ENCODE measurements at places on chromosomes 2 and 18.
A peak's percentile ranks its signal among the peaks of the same experiment; 100 is the strongest.

DNA sequence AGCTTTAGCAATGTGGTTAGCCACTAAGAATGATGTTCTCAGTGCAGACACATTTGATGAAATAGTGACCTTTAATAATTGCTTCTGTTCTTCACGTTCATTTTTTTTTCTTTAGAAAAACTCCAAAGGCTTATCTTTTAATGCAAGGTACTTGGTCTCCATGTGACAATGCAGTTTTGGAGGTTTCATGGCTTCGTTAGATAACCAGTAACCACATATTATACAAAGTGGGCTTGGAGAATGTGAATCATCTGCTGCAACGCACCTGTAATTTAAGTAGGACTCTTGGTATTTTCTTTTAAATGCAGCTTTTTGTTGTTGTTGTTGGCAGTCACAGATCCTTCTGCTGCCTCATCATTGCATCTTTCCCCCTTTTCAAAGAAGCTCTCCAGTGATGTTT lies 1606.3 kb downstream of the SUCLG1 start:
- no peak for DNase-seq

- DNase-seq = no peak
Observed at GRCh38 chr2:73825408-73825807, 3.4 kb upstream of the STAMBP start.

DNA sequence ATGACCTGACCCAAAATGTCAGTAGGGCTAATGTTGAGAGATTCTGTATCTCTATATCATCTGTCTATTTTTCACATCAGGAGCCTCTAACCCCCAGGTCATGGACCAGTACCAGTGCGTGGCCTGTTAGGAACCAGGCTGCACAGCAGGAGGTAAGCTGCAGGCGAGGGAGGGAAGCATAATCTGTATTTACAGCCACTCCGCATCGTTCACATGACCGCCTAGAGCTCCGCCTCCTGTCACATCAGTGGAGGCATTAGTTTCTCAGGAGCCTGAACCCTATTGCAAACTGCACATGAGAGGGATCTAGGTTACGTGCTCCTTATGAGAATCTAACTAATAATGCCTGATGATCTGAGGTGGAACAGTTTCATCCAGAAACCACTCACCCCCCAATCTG lies 180.6 kb downstream of the RDH14 start:
- DNase-seq = no peak

DNA sequence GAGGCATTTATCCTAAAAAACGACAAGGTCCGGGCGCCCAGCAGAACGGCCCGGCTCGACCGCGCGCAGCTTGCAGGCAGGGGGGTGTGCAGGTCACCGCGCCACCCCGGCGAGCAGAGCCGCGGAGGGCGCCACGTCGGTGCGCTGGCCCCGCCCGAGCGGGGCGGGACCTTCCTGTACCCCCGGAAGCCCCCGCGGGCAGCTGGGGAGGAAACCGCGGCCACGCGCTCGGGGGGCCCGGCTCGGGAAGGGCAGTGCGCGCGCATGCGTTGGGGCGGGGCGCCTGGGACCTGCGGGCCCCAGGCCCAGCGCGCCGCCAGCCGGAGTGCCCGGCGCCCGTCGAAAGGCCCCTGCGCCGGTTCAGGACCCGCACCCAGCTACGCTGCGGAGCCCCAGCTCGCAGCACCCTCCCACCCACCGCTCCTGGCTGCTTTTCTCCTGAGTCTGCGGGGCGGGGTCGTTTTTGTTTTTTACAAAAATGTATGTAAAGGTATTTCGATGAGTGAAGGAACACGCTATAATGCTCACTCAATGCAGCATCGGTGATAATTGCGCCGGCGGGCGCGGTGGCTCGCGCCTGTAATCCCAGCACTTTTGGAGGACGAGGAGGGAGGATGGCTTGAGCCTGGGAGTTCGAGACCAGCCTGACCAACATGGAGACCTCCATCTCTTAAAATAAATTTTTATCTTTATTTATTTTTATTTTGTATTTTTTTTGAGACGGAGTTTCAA lies 47.7 kb upstream of the POMC start:
- peak; percentile 71 for DNase-seq

- DNase-seq = no peak
Observed at GRCh38 chr2:60466161-60466702, 87.2 kb downstream of the BCL11A start.

DNA sequence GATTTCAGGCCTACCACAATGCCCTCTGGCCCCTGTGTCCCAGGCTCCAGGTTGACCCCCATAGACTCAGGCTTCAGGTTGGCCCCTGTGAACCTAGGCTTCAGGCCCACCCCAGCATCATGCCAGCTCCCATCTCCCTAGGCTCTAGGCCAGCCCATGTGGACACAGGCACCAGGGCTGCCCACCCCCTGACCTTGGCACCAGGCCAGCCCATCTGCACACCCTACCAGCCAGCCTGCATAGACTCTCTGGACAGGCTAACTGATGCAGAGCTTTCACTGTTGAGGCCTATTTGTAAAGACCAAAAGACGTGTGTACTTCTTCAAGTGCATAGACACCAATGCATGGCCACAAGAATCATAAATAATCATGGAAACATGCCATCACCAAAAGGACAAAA lies 83.9 kb downstream of the VAPA start:
- DNase-seq = no peak

- no peak for DNase-seq
Observed at GRCh38 chr2:224109751-224110150, 70.7 kb upstream of the SERPINE2 start.

DNA sequence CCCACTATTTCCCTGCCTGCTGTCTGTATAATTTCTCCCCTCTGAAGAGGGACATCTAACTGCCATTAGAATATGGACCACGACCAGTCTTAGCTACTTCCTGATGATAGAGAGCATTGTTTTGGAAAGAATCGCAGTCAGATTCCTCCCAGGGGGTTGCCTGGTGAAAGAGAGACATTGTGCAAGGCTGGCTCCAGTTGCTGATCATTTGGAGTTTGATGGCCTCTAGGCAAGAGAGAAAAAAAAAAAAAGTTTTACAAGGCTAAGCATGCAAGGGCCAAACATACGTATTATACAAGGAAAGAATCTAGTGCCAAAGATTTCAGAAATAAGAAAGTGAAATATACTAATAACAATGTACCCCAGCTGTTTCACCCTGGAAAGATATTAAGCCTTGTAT lies 182.2 kb downstream of the CMPK2 start:
- DNase-seq = no peak

DNA sequence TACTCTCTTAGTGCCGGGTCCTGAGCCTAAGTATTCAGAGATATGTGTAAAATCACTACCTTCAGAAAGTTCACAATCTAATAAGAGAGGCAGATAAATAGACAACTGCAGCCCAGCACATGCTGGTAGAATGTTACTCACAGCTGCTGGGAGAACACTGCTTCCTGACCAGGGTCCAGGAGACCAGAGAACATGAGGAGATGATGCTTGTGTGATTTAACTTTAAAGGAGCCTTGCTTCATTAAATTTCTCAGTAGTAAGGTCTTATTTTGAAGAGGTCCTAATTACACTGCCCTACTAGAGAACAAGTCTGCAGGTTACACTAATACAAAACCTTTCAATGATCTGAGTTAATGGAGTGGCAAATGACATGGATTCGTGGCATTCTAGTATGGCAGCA lies 209.9 kb upstream of the TRIB2 start:
- no peak for DNase-seq

DNA sequence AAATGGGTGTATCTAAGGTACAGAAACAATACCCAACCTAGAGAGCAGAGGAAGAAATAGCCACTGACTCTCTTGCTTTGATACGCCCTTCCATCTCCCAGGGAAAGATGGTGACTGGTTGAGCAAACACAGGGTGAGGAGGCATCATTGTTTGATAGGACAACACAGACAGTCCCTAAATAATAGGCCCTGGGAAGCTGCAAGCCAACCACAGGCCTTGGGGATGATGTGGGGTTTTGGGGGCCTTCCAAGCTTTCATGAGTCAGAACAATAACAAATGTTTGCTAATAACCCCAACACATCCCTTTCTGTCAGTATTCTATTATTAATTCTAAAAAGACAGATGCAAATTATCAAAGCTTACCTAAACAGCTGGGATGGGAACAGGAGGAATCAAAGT lies 9.8 kb downstream of the LGALSL start:
- no peak for DNase-seq

- no peak for DNase-seq
Observed at GRCh38 chr2:239220981-239221396, 179.8 kb downstream of the HDAC4 start.

- DNase-seq = no peak
Observed at GRCh38 chr2:239261796-239262483, 138.9 kb downstream of the HDAC4 start.

GRCh38 chr2:216881411-216881810 lies 21.5 kb upstream of the TNP1 start:
- no peak for DNase-seq

DNA sequence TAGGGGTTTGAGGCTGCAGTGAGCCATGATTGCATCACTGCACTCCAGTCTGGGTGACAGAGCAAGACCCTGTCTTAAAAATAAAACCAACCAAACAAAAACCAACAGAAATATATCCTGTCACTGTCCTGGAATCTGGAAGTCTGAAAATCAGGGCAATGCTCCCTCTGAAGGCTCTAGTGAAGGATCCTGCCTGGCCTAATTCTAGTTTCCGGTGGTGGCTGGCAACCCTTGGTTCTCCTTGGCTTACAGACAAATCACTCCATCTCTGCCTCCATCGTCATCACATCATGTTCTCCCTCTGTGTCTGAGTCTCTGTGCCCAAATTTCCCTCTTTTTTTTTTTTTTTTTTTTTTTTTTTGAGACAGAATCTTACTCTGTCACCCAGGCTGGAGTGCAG lies 15.9 kb upstream of the VPS4B start:
- DNase-seq = no peak

DNA sequence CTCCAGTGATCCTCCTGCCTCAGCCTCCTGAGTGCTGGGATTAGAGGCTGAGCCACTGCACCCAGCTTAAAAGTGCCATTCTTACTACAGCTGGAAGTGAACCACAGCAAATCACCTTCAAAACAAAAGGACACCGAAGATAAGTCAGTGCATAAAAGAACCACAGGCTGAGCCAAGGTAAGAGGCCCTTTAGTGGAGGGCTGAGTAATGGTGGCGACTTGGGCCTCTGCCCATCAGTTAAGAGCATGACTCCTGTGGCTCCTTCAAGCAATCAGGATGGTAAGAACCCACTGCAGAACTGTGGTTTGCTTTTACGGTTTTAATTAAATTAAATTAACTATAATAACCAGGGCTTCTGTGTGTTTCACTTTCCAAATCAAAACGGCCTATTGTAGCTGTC lies 75.1 kb downstream of the CTAGE1 start:
- peak; percentile 15 for DNase-seq

- no peak for DNase-seq
Observed at GRCh38 chr2:158677542-158677941, 117.6 kb upstream of the DAPL1 start.

GRCh38 chr2:239670463-239671120 lies 269.8 kb upstream of the HDAC4 start:
- no peak for DNase-seq

DNA sequence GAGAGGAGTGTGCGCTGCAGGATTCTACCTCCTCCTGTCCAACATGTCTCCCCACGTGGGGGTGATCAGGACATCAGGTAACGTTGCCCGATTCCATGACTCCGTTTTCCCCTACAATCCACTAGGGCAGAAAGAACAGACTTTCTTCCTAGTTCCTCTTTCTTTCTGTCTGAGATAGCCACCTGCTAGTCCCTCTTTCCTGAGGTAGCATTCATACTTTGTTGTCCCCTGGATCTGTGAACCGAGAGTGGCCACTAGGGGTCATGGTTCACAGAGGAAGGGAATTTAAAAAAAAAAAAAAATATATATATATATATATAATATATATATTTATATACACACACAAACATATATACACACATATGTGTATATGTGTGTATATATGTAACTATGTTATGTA lies 210.0 kb upstream of the ZNF521 start:
- peak; percentile 59 for DNase-seq

DNA sequence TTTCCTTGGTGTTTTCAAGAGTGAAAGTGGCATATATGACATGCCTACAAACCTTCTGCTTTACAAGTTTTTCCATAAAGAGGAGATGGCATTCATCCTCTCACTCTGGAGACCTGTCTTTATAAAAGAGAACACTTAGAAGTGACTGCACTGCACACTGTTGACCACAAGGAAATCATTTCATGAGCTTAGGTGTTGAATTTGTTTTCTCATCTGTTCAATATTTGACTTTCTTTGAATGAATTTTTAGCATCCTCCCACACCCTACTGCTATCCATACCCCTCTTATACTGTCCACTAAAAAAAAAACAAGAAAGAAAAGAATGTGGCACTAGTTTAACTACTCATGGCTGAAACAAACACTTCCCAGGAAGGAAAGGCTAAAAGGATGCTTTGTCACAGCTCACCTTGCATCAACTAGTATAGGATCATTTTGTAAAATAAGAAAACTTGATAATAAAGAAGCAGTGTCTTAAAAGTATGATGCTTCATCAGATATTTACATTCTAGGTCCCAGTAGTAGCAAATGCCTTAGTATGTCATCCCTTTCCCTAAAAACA lies 83.0 kb downstream of the ACVR1 start:
- no peak for DNase-seq

- no peak for DNase-seq
Observed at GRCh38 chr18:32877371-32877770, 104.5 kb upstream of the KLHL14 start.

DNA sequence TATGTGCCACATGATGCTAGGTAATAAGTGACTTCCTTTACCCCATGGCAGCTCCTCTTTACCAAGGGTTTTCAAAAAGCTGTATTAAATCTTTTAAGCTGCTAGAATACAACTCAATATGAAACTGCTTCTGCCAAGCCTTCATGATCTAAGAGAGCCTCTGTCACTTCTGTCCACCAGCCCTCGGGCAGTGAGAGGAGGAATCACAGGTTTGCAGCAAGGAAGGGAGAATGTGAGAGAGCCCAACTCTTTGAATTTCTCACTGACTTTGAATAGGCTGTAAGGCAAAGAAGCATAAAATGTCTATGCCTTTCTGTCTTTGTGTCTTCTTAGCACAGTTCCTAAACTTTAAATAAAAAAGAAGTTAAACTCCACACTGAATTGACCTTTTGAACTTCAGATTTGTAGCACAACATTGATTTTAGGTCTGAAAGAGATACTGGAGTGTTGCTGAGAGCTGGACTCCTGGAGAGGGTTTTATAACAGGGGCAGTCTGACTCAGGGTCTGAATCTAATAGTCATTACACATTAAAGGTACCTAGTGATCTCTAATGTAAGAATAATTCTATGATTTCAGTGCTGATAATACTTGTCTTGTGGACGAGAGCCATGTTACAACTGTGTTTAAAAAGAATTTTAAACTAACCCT lies 48.1 kb upstream of the SATB2 start:
- no peak for DNase-seq

GRCh38 chr2:166867874-166868514 lies 20.3 kb upstream of the XIRP2 start:
- DNase-seq = no peak

- DNase-seq = no peak
Observed at GRCh38 chr18:21831413-21831831, 90.8 kb downstream of the MIB1 start.

DNA sequence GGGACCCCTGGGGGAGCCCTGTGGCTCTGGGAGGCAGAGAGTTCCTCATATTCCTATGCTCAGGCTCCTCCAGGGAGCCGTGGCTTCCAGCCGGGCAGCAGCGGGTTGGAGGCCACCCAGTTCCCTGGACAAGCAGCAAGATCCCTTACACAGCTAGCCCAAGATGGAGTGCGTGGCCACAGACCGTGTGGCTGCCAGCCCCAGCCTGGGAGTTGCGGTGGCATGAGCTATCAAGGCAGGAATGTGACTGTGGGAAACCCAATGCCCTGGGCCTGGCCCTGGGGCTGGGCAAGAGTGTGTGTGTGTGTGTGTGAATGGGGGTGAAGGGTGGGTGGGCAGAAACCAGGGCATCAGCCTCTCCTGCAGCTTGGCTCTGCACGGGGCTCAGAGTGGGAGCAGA lies 130.5 kb downstream of the DYSF start:
- DNase-seq = no peak
